Activated CD4-positive, CD25-positive, alpha-beta regulatory T cell treated with anti-CD3 and anti-CD28 coated beads, Interleukin-2, amount 50 U/mL, for 16 hours (primary cell): ENCODE measurements at places on chromosomes 1 and 21.

- DNase-seq = no peak
Observed at GRCh38 chr1:87119541-87120140, 205.2 kb downstream of the HS2ST1 start.

- DNase-seq = no peak
Observed at GRCh38 chr1:204659056-204659455, 26.5 kb downstream of the LRRN2 start.

- DNase-seq = no peak
Observed at GRCh38 chr1:167054531-167054930, 35.6 kb downstream of the GPA33 start.

DNA sequence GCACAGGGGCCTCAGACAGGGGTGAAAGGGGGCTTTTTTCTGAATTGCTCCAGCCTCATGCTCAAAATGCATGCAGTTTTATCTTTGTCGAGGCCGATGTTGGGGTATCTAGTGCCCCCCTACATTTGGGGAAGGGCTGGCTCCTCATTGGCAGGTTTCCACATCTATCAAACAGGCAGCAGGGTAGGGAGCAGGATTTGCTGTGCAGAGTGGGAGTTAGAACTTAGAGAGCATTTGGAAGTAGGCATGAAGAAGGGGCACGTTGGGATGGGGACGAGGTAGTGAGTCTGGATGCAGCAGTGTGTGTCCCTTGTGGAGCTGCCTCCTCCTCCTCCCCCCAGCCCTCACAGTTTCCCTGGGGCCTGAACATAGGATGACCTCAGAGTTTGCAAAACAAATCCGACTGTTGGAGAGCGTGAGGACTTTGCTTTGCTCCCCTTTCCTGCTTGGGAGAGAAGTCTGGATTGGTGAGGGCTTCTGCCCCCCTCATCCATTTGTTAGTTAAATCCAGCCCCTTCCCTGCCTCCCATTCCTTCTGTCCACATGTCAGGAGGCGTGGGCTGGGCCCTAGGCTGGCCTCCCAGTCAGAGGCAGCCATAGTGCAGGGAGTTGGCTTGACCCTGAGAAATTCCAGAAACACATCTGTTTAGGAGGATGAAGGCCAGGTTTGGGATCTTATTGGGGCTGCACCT is 36.9 kb upstream of the GPR37L1 start:
- DNase-seq = no peak

GRCh38 chr1:77139389-77139788 is 79.8 kb downstream of the PIGK start:
- no peak for DNase-seq

- no peak for DNase-seq
Observed at GRCh38 chr1:111754984-111755330, 744 bp upstream of the DDX20 start.

- peak; percentile 4 for DNase-seq
Observed at GRCh38 chr1:34858901-34859445, 576 bp downstream of the SMIM12 start.

GRCh38 chr21:38089763-38090046 is 167.1 kb upstream of the KCNJ15 start:
- DNase-seq = no peak

GRCh38 chr1:16294219-16295212 is 57.5 kb upstream of the CPLANE2 start:
- DNase-seq = no peak

GRCh38 chr1:15756143-15757015 is 2.2 kb upstream of the FBLIM1 start:
- DNase-seq = no peak

GRCh38 chr1:118253053-118253915 is 68.3 kb upstream of the SPAG17 start:
- DNase-seq = no peak

DNA sequence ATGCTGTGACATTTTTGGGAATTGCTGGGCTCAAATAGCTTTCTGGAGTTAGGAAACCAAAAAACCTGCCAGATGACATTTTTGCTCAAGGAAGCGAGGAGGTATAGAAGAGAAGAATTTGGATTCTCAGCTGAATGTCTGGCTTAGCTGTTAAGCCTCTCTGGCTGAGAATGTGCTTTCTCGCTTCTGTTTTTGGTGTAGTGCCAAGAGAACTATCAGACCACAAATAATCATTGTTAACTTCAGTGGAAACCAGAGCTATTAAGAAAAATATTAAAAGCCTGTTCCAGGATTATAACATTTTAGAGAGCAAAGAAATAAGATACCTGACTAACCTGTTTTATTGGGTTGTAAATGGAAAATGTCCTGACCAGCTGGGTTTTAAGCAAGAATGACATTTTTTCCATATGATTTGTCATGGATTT is 39.5 kb upstream of the DIPK1A start:
- no peak for DNase-seq

DNA sequence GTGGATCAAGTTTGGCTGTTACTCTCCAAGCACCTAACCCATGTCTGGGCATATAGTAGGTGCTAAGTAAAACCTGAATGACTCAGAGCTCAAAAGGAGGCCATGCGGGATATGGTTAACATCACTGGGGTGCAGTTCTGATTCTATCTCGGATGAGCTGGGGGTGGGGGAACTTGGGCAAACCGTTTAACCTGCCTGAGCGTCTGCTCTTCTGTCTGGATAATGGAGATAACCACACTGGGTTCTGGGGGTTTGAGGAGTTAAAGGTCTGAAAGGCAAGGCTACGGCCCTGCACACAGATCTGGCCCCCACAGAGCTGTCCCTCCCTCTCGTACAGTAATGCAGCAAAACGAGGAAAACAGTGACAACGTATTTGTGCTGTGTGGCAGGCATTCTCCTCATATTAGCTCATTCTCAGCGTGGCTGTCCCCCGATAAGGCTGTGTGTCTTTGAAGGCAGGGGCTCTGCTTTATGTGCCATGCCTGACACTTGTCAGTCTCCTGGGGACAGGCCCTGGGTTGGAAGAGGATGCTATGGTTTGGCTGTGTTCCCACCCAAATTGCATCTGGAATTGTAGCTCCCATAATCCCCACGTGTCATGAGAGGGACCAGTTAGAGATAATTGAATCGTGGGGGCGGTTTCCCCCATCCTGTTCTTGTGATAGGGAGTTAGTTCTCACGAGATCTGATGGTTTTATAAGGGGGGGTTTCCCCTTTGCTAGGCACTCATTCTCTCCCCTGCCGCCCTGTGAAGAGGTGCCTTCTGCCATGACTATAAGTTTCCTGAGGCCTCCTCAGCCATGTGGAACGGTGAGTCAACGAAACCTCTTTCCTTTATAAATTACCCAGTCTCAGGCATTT is 6.8 kb upstream of the ALDH4A1 start:
- no peak for DNase-seq

DNA sequence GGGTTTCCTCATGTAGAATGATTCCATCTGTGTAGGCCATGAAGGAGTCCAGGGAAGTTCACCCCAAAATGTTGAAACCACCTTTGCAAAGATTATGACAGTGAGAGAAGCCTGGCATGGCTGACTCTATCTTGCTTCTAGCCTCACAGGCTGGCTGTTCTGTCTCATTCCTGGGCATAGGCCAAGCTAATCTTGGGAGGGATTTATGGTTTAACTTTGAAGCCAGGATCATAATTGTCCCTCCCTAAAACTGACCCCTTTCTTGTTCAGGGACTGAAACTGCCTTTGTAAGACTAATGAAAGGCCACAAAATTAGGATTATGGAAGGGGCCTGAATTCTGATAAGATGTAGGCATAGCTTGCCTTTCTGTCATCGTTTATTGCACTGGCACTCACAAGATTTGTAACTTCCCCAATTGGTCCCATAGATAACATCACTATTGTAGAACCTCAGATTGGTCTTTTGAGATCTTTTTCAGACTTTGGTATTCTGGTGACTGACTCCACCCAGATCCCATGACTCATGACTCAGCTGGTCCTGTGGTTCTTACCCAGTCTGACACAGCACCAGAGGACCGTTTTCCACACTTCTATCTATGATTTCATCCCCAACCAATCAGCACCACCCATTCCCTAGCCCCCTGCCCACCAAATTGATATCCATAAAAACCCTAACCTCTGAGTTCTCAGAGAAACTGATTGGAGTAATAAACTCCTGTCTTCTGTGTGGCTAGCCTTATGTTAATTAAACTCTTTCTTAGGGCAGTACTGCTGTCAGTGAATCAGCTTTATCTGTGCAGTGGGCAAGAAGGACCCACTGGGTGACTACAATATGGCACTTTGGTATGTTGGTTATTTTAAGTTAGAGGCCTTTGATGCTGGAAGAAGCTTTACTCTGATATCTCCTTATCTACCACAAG is 13.6 kb upstream of the LAMTOR5 start:
- no peak for DNase-seq

GRCh38 chr1:38037221-38037939 is 9.2 kb downstream of the POU3F1 start:
- no peak for DNase-seq

DNA sequence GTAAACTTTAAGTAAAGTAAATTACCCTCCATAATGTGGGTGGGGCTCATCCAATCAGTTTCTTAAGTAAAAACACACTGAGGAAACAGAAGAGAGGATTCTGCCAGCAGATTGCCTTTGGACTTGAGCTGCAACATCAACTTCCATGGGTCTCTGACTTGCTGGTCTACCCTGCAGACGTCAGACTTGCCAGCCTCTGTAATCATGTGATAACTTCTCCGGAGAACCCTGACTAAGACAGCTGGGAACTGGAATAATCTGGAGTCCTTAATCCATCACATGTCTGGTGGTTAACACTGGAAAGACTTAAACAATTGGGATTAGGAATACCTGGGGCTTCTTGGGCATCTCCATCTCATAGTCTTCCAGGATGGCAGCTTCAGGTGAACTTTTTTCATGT is 13.2 kb upstream of the CEP350 start:
- DNase-seq = no peak

DNA sequence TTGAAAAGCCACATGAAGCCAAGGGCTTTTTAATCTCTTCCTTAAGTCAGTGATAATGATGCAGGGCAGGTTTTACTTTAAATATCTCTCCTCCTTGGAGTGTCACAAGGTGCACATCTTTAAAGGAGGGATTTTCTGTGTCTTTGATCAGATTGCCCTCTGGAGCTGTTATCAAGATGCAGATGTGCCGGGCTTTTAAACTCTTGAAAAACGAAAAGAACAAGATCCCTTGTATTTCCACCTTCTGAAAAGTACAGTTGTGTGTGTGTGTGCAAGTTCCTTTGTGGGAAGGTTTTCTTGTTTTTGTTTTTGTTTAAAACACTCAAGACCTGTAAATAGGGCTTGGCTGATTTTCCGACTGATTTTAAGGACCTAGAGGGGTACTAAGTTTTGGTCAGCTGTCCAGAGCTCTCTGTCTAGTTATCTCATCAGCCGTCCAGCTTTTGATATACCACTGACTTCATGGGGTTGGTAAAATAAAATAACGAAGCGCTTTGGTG is 1.6 kb downstream of the MARK1 start:
- no peak for DNase-seq

- no peak for DNase-seq
Observed at GRCh38 chr1:214044438-214045214, 56.9 kb downstream of the PROX1 start.

DNA sequence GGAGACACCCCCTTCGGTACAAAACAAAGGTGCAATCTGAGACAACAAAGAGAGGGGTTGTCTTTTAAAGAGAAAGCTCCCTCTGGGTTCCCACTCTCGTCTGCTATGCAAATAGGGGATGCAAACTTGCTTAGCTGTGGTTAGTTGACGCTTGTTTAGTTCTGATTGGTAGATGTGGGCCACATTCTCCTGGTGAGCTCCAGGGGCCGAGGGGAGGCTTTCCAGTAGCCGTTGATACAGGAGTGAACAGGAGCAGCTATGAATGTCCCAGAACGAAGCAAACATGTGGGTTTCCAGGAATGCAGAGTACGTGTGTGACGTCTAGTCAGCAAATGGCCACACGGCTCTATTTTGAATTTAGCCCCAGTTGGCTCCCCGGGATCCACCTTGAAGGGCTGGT is 14.7 kb downstream of the TFF2 start:
- no peak for DNase-seq

DNA sequence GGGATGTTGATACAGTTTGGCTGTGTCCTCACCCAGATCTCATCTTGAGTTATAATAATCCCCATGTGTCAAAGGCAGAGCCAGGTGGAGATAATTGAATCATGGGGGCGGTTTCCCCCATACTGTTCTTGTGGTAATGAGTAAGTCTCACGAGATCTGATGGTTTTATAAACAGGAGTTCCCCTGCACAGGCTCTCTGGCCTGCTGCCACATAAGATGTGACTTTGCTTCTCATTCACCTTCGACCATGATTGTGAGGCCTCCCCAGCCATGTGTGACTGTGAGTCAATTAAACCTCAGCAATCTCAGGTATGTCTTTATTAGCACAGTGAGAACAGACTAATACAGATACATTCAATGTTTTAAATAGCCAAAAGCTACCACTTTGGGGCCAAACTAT is 41.1 kb downstream of the SLC35F3 start:
- no peak for DNase-seq

DNA sequence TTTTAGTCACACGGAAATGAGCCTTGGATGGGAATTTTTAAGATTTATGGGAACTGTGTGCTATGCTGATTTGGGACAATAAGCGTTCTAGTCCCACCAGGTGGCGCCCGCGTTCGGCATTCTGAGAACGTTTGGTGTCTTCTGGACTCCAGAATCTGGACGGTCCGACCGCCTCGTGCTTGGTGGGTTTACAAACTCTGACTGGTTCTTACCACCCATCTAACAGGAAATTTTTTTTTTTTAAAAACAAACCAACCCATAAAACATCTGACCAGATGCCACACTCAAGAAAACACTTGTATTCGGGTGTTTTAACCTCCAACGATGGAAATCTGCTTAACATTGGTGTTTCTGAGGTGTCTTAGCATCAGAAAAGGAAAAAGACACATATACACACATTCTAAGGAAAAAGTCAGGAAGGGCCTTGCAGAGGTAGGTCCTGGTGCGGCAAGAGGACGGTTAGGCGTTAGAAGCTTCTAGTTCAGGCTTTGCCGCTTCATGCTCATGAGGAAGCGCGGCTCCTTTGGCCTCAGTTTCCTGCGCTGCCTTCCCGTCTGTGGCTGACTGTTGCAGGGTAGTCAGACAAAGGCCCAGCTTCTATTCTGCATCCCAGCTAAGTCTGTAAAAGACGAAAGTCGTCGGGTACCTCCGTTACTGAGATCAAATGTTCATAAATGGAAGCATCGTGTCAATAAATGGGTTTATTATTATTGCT is 814 bp upstream of the DYRK3 start:
- DNase-seq = peak; percentile 55

- DNase-seq = no peak
Observed at GRCh38 chr1:33133478-33134105, 48.3 kb downstream of the TRIM62 start.

DNA sequence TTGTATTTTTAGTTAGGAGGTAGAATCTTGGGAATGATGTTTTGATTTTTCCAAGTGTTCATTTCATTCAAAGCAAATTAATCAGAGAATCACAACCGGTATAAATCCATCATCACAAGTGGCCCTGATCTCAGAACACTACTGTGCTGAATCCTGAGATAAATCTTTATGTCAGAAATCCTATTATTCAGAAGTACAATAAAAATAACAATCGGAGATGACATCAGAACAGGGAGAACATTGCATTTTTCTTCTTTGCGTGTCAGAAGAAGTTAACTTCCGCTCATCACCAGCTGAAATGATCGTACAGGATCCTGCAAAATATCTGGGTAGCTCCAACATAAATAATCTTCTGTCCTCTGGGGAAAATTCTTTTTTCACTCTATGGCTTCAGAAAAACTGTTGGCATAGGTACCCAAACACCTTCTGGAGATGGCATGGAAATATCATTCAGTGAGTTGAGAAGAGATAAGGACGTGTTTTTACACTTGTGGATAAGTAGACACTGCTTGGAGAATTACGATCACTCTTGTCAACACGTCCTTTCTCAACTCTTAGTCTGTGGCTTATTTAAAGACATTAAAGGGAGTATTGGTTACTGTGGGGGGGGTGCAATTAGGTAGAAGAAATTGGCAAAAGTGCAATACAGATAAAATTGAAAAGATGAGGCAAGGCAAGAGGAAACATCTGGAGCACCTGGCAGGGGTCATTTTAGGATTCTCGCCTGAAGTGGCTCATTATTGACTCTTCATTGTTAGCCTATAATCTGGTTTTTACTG is 46.9 kb upstream of the SMYD2 start:
- no peak for DNase-seq
